ENCODE measurements at places on chromosomes 7 and 10.
A peak's percentile ranks its signal among the peaks of the same experiment; 100 is the strongest.

- DNase-seq, result no peak
These were observed 52.7 kb downstream of the CDK14 start for GRCh38 chr7:90648834-90649233.

DNA sequence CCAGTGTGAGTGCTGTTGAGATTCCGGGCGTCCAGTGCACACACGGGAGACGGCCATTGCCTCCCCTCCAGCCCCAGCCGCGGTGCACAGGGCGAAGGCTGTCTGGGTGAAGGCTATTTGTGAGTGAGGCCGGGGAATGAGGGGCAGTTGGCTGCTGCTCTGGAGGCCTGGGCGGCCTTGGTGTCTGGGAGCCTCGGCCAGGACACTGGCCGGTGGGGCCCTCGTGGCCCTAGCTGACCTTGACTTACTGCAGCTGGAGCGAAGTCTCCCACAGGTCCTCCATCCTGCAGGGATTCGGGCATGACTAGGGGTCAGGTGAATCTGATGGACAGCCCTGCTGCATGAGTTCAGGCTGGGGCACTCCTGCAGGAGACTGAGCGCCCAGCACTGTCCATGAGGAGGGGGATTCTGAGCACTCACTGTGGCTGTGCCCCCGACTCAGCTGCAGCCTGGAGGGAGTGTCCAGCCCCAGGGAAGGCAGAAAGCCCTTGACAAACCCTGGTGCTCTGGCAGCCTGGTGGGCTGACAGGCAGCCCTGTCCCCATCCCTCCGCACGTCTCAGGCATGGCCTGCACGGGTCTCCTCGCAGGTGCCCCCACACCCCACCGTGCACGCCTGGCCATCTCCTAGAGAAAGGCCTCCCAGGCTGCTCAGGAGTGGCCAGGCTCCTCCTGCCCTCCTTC lies 52.7 kb upstream of the FAM20C start:
- DNase-seq, result no peak

GRCh38 chr7:135685306-135686084 lies 23.2 kb downstream of the STMP1 start:
- DNase-seq, result no peak

DNA sequence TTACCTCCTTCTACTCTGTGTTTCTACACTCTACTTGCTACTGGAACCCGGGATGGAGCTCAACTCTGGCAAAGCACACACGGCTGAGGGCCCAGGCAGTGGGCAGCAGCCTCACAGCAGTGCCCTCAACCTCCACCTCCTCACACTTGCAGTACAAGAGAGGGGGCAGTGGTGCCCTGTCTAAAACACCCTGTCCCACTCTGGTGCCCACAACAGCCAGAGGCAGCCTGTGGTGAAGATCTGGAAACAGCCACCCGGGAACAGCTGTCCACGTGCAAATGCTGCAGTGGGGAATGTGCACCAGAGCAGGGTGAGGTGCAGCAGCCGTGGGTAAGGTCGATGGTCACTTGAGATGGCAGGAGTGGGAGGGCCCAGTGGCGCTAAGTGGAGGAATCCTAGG lies 13.7 kb downstream of the MAT1A start:
- no peak for DNase-seq

GRCh38 chr7:137850972-137851945 lies 4.5 kb upstream of the DGKI start:
- DNase-seq, result no peak

- peak; percentile 22 for DNase-seq
These were observed 28.1 kb downstream of the ATE1 start for GRCh38 chr10:121899727-121900126.

DNA sequence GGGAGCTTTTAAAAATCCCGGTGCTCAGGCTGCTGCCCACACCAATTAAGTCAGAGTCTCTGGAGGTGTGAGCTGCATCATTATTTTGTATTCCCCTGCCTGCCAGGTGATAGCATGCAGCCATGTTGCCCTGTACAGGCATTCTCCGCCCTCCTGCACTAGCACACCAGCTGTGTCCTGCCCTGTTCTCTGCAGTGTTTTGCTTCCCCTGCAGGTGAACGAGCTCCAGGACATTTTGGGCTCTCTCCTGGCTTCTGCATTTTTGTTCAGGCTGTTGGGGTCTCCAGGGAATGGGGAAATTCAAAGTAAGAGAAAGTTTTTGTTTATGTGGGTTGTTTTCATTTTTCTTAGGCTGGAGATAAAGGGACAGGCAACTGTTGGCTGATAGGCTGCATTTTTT lies 271.0 kb upstream of the COBL start:
- no peak for DNase-seq

DNA sequence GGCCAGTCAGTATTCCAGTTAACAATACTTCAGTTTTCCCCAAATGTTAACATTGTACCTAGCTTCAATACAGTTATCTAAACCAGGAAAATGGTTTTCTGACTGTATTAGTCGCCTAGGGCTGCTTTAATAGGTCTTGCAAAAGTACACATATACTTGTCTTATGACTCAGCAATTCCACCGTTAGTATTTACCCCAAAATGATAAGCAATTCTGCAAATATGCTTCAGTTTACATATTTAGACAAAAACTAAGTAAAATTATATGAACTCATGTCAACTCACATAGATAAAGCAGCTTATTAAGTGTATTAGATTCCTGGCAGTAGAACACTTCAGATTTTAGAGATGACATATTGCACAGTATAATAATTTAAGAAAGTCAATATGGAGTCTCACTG lies 363.3 kb downstream of the ARL4A start:
- DNase-seq, result no peak

DNA sequence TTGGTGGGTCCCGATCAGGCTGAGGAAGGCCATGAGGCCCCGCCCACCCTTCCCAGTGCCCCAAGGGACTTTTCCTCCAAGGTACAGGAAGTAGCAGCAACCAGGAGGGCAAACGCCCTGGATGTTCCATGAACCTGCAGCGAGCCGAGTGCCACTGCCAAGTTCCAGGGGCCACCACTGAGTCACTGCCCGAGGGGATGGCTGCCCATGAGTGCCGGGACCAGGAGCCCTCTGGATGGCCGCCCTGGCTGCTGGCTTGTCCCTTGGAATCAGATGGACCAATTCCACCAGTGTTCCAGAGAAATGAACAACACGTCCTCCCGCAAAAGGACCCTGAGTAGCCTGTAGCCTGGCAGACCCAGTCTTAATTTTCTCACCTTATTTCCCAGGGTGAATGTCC lies 74.2 kb downstream of the ZRANB1 start:
- DNase-seq, result no peak

GRCh38 chr10:67250686-67251085 lies 324.9 kb downstream of the LRRTM3 start:
- peak; percentile 56 for DNase-seq

GRCh38 chr10:8677642-8678041 lies 623.2 kb downstream of the GATA3 start:
- DNase-seq, result no peak

DNA sequence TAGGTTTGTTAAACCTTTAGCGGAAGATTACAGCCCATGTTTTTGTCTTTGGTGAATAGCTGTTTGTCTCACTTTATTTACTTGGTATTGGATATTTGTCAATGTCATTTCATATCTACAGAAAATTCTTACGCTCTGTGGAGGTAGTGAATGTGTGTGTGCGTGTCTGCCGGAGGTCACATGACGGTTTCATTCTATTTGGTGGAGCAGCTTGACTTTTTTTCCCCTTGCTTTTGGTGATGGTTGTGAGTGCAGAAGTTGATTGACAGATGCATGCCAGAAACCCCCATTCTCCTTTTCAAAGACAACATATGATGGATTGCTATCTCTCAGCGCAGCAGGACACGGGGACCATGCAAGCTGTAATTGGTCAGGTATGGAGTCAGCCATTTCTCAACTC lies at the start of gene POU6F2:
Gene POU6F2, plus strand, starts transcription at position 225 of the 400 bp plus-strand sequence. Its CDS starts 45 bp downstream, at position 270.
- peak; percentile 39 for DNase-seq

DNA sequence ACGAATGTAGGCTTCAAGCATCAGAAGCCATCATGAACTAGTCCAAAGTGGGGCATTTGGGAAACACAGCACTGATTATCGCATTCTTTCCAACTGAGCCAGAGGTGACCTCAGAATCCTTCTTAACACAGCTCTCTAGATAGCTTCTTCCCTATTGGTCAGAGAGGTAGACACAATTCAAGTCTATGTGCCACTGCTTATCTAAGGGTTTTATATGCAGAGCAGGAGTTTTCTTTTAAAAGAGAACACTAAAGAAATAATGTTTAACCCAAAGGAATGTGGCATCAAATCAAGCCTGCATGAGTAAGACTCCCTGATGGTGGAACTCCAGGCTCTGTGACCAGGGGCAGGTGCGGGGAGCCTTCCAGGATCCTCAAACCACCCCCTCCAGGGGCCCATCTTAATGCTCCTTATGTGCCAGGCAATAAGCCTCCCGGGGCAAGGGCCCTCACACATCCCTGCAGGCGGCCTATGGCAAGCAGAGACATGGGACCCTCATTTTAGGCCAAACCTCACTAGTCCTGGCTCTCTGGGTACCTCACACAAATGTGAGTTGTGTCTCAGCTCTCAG lies 13.8 kb downstream of the HSPA12A start:
- no peak for DNase-seq

GRCh38 chr7:148332191-148333186 lies 258.1 kb upstream of the C7orf33 start:
- no peak for DNase-seq

DNA sequence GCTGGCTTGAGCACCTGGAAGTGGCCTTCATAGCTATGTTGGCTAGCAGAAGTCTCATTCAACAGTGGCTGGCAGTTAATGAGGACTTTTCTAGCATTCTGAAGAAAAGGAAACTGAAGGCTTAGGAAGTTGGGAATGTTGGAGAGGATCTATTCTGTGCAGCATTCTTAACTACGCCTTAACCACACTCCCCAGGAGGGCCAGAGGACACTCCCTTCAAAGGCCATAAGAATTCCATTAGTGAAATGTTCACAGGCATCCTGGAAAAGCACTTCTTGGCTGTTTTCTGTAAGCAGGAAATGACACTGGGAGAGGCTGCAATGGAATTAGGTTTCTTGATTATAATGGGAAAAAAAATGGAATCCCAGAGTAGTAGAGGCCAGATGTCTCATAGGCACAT lies 188.9 kb downstream of the ARHGAP12 start:
- no peak for DNase-seq

DNA sequence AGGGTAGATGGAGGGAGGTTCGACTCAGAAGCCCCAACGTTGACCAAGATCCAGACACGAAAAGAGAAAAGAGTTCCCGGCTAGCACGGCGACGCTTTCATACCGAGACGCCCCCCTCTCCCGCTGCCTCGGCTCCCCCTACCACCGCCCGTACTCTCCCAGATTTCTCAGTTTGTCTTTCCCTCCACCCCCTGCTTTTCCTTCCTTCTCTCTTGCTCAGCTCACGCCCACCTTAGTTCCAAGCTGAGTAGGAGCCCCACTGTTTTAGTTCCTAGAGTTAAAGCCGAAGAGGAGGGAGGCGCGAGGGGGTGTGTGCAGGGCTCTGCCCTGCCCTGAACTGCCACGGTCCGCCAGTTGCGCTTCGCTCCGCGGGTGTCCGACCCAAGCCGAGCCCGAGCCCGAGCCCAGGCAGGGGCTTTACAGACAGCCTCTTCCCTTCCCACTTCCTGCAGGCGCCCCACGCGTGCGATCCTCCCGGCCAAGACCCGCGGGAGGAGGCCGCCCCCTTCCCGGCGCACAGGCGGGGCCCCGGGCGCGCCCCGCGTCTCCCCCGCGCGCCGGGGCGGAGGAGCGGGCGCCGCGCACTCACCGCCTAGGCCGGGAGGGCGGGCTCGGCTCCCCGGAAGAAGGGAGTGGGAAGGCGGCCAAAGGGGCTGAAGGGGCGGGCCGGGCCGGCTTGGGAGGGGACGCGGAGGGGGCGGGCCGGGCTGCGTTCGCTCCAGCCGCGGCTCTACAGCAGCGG lies at the start of gene EPHB6:
Gene EPHB6, plus strand, starts transcription at position 705 of the 742 bp plus-strand sequence. CDS start 8,152 bp downstream, outside the sequence.
- DNase-seq, result peak; percentile 90

DNA sequence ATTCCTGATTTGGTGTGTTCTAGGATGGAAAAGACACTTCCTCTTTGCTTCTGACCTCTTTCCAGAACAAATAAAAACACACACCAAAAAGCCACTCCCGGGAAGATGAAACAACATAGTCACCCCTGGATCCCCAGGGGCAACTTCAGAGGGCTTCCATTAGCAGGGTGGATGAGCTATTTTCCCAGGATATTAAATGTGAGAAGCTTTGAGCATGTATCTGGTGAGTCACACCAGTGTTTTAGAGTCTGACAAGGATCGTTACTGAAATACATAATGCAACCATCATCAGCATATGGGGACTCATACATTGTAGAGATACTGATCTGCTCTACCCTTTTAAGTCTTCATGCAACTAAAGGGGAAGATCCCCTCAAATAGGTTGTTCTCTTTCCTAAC lies 115.5 kb upstream of the ZNF438 start:
- DNase-seq, result no peak

- DNase-seq, result no peak
These were observed 60.2 kb downstream of the WIPF3 start for GRCh38 chr7:29866490-29866930.

- peak; percentile 65 for DNase-seq
These were observed 223.6 kb downstream of the RELN start for GRCh38 chr7:103765901-103766300.

- DNase-seq, result peak; percentile 91
These were observed at the start of gene MLXIPL for GRCh38 chr7:73623798-73624668. MLXIPL (minus strand) TSS chr7:73624522; CDS start chr7:73624492, 30 bp downstream.

DNA sequence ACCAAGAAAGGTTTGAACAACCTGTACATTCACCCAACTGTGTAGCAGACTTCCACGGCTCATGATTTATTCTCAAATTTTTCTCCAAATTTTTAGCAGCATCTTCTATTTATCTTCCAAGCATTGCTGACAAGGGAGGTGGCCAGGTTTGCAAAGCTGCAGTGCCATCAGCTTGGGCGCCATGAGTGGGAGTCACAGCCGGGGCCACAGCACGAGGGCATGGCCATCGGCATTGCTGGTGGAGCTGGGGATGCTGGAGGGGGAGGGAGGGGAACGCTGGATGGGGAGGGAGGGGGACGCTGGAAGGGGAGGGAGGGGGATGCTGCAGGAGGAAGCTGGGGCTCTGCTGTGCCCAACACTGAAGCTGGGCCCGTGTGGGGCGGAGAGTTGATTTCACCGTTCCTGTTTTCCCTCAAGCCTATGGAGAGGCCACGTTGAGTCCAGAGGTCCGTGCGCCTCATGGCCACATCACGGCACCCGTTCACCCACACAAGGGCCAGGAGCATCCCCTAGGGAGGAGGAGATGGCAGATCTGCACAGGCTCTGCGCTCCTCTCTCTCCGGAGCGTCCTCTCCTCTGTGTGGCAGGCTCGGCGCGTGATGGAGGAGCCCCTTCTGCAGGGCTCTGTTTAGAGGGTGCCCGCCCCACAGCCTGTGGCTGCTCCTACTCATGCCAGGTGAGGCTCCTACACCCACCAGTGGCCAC lies 520.2 kb downstream of the DNAJB6 start:
- DNase-seq, result no peak

- DNase-seq, result no peak
These were observed 34.6 kb downstream of the UNCX start for GRCh38 chr7:1267016-1267900.
